Activated gamma-delta T cell (primary cell): ENCODE measurements at places on chromosomes 4 and X.

DNA sequence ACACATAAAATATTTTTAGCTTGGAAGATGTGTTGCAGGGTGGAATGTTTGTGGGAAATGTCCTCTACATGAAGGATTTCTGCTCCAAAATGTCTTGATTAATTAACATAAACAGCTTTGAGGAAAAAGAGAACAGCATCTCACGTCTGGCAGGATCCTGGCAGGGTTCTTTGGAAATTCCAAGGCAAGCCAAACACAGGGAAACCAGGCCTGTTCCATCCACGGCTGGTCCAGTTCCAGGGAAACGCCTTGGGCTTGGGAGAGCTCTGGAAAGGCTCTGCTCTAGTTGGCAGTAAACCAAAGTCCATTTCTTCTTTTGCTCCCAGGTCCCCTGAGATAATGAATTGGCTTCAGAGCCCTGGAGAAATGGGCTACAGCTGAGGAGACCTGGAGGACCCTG lies 42.4 kb upstream of the GAB1 start:
- no peak for DNase-seq

DNA sequence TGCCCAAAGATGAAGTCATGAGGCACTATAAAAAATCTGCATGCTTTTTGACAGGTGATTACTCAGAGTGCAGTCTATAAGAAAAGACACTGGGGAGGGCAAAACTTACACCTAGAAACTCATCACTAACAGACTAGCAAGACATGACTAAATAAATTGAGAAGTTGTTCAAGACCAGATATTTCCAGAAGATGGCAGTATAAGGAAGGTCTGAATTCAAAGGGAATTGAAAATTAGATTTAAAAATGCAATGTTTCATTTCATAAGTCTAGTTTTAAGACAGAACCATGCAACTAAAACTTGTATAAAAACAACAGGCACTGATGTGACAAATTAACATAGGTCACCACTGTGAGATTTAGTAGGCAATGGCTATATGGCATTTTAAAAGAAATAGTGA lies 232.5 kb upstream of the POF1B start:
- no peak for DNase-seq

GRCh38 chrX:87900320-87900908 lies 382.8 kb downstream of the KLHL4 start:
- no peak for DNase-seq

- no peak for DNase-seq
Observed at GRCh38 chr4:141102367-141102766, 30.9 kb downstream of the RNF150 start.

DNA sequence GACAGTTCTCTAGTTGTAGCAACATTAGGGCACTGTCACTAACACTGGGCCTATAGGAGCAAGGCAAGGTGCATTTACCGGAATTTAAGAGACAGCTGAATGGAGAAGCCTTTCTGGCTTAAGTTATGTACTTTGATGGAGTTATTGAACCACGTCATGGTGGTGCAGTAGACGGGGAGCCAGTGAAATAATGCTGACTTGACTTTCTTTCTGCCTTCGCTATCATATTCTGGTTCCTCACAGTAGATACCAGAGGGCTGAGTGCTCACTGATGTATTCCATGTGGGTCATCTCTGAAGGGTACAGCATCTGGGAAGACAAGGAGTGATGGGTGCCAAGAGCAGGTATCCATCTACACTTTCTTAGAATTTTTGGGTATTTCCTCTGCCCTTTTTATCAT lies 802.8 kb downstream of the FSTL5 start:
- no peak for DNase-seq

GRCh38 chrX:132738951-132739350 lies 219.5 kb downstream of the HS6ST2 start:
- no peak for DNase-seq

GRCh38 chr4:87077914-87078585 lies 142.4 kb downstream of the KLHL8 start:
- no peak for DNase-seq
